ENCODE measurements at places on chromosomes 2 and 18. TPM values are rescaled to one million over a fixed set of nuclear protein-coding genes. Genes with fewer than 3 reads are reported as not detected.

Gene NEU2
- not detected for total RNA-seq

- no peak for DNase-seq
Measured at GRCh38 chr2:144249035-144249637, 270.8 kb downstream of the ZEB2 start.

- no peak for DNase-seq
Measured at GRCh38 chr2:147636238-147636882, 208.5 kb upstream of the ACVR2A start.

DNA sequence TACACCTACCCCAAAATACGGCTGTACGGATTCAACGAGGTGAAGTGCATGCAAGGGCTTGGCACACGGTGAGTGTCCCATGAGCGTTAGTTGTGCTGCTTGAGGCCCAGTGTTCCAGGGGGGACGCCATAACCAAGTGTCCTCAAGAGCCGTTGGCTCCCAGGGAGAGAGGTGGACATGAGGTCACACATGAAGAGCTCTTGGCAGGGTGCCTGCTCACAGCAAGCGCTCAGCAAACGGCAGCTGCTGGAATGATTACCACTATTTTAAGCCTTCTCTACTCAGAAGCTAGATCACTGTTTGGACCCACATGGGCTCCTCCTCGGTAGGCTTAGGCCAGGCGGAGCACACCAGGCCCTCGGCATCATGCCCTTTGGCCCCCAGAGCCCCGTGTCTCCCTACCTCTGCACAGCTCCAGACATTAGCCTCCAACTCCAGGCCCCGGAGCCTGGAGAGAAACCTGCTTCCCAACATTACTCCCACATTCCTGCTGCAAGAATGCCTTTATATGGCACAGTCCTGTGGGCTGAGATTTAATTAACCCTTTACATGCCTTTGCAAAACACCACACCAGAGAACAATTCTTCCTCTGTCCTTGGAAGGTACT, 68.4 kb upstream of the PPP1CB start:
- DNase-seq: no peak

Gene MERTK
- total RNA-seq: 1.0 TPM
